ENCODE measurements at places on chromosomes 6 and 20. TPM values are rescaled to one million over a fixed set of nuclear protein-coding genes. Genes with fewer than 3 reads are reported as not detected.

Gene C6orf58
- not detected for total RNA-seq

DNA sequence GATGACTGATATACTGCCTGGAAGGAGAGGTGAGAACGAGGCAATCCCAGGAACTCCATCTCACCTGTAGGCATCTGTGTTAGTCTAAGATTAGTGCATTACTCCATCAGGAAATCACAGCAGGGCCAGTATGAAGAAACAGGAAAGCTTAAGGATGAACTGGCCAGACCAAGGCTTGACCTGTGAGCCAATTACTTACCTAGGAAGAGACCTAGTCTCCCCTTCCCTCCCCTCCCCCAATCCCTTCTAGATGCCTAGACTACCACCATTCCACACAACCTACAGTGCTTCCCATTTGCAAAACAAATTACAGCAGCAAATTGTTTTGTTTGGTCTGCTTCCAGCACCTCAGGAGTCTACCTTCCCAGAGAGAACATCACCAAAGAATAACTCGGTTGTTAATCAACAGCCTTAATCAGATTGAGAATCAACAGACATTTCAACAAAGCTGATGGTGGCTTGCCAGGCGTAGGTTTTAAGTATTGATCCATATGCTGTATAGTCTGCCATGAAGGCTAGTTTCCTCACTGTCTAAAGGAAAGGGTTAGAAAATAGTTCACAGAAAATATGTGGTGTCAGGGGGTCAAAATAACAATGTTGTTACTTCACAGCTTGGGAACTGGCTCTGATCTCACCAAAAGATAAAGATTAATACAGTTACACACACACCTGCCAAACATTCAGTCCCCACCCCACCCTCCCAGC is 10.1 kb downstream of the PKHD1 start:
- no peak for DNase-seq

DNA sequence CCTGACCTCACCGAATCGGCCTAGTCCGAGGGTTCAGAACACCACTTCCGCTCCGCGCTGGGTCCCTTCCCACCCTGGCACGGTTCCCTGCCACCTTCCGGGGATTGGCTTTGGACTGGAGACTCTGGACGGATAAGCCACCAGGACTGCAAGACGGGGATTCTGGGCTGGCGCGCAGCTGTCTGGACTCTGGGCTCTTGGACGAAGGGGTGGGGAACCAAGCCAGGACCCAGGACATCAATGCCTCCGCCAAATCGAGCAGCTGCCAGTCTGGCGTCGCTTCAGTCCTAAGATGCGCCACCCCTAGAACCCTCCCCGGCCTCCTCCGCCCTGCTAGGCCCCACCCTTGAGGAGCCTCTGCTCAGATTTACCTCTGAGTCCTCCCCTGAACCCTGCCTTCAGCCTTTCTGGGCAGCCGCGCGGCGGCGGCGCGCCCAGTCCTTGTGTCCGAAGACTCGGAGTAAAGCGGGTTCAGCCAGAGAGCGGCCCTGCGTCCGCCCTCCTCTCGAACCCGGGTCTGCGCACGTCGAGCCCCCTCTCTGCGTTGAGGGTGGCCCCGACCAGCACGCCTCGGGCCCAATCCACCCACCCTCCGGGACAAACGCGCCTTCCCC is 1.2 kb downstream of the KCNK17 start:
- DNase-seq, result no peak

Gene ZKSCAN3
- 4.3 TPM for total RNA-seq

DNA sequence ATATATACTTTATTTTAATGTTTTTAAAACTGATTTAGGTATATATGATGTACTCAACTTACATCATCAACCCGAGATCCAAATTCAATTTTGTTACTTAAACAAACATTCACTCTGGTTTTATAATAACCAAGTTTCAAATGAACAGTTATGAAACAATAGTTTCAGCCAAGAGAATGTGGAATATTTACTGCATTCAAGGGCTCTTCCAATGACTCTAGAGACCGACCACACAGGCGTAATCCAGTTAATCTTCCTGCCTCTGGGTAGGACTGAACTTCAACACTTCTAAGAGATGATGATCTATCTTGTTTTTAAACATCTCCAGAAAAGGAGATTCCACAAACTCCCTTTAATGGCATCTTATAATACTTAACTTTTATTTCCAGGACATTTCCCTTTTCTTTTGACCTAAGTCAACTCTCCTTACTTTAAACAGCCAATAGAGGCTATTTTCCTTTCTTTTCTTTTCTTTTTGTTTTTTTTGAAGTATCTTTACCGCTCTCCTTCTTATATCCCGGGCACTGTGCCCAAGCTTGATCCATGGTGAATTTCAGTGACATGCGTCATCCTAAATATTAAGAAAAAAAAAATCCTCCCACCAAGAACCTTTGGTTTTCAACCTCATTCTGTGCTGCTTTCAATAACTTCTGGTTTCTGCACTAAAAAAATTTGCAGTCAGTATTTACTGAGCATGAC is 110.1 kb downstream of the KIF13A start:
- no peak for DNase-seq

- no peak for DNase-seq
Measured at GRCh38 chr6:125853168-125853567, 62.4 kb downstream of the NCOA7 start.

- no peak for DNase-seq
Measured at GRCh38 chr6:134740473-134741199, 209.3 kb downstream of the ALDH8A1 start.

Gene RNF8
- total RNA-seq, result 20.7 TPM

Gene MPIG6B
- not detected for total RNA-seq

GRCh38 chr6:95266537-95267258 is 310.6 kb upstream of the MANEA start:
- DNase-seq, result no peak

DNA sequence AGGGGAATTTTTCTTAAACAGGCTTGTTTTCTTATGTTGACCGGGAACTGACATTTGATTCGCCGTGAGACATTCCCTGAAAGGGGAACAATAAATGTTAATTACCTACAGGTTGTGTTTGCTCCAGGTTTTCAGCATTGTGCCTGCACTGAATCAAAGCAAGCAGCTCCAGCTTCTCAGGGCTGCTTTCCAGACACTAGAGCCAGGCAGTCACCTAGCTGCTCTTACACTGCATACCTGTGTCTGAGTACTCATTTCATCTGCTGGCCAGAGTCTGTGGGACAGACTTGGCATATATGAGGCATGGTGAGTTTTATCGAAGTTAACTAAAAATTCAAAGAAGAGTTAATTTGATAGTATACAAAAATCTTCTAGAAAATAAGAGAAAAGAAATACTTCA is 951.8 kb upstream of the MAP3K7 start:
- DNase-seq, result no peak

DNA sequence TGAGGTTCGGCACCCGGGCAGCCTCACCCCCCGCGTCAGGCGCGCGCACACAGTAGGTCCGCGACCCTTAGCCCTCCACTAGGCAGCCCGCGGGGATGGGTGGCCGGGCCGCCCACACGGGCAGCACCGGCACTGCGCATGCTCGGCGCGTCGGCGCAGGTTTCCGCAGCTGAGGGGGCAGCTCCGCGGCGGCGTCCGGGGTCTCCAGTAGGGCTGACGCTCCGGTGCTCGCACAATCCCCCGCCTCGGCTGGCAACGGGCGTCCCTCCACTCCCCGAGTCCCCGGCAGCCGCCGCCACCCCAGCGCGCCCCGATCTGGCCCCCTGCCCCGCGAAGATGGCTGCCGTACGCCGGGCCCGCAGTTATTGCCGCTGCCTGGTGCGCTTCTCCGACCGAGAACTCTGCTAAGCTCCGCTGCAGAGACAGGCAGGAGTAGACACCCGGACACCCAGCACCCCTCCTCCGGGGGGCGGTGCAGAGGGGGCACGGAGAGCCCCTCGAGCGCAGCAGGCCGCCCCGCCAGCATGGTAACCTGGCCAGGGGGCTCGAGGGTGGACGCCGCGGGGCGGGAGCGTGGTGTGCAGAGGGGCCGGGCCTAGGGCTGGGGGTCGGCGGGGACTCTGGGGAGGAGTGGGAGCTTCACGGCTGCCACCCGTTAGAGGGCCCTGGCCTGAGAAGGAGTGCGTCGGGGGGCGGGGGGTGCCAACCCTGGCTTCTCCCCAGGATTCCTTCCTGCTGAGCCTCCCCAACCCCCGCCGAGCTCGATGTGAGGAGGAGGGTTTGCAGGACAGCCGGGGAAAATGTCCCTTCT is at the start of gene FBXO9:
Gene FBXO9 (plus strand): TSS at position 139 of the 811 bp plus-strand sequence. CDS start 386 bp downstream, at position 525.
- no peak for DNase-seq

Gene BPI
- total RNA-seq, result not detected

DNA sequence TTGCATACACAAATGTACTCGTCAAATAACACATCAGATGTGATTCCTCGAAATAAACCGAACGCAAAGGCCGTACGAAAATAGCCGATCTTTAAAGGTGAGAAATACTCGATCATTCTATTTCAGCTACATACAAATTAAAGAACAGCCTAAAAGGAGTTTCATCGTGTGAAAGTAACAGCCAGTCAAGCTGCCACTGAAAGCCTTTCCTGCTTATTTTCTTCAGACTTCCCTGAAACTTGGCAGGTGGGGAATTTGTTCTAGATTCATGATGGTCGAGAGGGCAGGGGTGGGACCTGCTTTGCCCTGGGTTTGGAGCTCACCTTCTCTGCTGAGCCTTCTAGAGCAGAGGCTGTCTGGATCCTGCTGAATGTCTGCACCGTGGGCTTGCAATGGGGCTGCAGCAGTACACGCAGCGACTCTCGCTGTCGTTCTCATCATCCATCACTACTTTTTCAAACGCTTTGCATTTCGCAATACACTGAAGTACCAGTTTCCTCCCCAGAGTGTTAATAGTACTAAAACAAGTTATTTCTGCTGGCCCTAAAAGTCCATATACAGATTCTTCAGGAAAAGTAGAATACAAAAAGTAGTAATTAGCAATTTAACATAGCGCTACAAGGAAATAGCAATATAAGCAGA is 16.2 kb downstream of the FOXC1 start:
- DNase-seq, result no peak

- DNase-seq, result peak; percentile 88
Measured at GRCh38 chr6:336159-337114, 44.1 kb downstream of the DUSP22 start.
